ENCODE measurements at places on chromosomes 1 and 21.

DNA sequence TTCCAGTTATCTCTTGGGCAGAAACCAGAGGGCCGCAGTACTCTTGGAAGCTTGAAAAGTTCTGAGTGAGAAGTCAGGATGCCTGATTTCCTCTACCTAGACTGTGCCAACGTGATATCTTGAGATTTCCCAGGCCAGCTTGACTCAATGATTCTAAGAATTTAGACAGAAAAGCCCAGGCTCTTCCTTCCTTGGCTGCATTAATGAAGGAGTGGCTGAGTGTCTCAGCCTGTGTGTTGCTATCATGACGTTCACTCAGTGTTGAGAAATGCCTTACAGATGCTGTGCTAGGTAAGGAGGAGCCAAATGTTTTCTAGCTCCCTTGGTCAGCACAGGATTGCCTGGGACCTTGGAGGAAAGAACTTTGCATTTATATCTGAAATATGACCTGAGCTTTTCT is 454.1 kb upstream of the USP24 start:
- no peak for DNase-seq

GRCh38 chr21:42554251-42554961 is 40.8 kb downstream of the SLC37A1 start:
- no peak for DNase-seq

- DNase-seq = no peak
Measured at GRCh38 chr1:68958958-68959357, 462.1 kb upstream of the DEPDC1 start.

DNA sequence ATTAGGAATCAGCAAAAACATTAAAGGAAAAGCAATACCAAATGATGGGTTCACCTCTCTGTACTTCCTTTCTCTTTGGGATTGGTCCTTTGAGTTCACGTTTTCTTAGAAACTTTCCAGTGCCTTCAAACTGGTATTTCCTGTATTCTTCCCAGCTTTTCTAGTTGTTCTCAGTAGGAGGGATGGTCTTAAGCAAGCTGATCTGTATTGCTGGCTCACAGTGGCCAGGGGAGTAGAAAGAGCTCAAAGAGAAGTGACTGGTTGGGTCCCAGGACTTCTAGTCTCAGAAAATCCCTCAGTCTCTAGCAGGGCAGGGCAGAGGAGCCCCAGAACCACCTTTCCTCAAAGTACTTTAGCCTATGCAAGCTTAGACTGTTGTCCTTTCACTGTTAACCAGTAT is 10.1 kb upstream of the USP24 start:
- DNase-seq = no peak

All from BJ (cell line).